ENCODE measurements at places on chromosomes 16 and 17. TPM values are rescaled to one million over a fixed set of nuclear protein-coding genes. Genes with fewer than 3 reads are reported as not detected.

GRCh38 chr16:72508191-72508590 is 336.2 kb upstream of the PMFBP1 start:
- no peak for DNase-seq

- DNase-seq = no peak
These were observed 451.5 kb downstream of the TOX3 start for GRCh38 chr16:52095471-52095870.

- no peak for DNase-seq
These were observed 1024.8 kb upstream of the EEF2KMT start for GRCh38 chr16:6122401-6122800.

DNA sequence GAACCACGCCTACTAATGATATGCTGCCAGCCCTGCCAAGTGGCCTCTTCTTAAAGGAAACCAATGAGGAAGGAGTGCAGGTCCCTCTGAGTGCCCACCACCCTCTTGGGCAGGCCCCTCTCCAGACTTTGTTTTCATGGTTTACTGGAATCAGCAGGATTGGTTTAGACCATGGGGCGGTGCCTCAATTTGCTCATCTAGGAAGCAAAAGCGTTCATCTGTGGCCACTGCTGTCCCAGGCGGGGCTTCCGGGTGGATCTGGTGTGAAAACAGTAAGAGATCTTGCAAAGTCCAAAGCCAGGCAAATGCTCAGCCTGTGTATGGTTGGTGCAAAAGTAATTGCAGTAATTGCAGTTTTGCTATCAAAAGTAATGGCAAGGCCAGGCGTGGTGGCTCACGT is 71.3 kb downstream of the AMFR start:
- DNase-seq = no peak

DNA sequence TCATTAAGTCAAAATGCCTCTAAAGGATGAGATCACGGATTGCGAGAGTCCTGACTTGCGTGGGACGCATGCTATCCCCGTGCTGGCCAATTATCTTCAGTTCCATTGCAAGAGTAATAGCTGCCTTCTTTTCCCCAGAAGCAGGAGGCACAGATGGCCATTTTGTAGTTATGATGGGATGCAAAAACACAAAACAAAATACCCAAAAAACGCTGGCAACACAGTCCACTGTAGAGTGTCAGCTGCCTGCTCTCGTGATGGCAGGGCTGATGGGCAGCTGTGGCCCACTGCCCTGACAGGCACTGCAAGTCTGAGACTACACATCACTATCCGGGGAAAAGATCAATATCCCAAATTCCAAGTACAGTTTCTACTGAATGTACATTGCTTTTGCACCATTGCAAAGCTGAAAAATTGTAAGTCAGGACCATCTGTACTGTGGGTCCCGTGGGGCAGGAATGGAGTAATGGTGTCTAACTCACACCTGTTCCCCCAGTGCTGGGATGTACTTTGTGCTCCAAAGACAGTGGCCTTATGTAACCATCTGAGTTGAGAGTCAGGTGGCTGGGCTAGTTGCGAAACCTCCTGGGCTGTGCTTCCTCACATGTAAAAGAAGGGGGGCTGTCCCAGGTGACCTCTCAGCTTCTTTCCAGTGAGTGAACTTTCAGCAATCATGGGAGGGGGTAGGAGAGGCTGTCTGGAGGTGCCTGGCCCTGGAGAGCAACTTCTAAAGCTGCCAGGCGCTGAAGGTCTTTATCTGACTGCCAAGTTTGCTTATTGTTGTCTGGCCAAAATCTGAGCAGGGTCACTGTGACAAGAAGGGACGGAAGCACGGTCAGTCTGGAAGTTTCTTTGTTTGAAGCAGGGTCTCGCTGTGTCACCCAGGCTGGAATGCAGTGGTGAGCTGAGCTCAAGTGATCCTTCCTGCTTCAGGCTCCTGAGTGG is 4.7 kb downstream of the SLC47A1 start:
- DNase-seq = peak; percentile 69

DNA sequence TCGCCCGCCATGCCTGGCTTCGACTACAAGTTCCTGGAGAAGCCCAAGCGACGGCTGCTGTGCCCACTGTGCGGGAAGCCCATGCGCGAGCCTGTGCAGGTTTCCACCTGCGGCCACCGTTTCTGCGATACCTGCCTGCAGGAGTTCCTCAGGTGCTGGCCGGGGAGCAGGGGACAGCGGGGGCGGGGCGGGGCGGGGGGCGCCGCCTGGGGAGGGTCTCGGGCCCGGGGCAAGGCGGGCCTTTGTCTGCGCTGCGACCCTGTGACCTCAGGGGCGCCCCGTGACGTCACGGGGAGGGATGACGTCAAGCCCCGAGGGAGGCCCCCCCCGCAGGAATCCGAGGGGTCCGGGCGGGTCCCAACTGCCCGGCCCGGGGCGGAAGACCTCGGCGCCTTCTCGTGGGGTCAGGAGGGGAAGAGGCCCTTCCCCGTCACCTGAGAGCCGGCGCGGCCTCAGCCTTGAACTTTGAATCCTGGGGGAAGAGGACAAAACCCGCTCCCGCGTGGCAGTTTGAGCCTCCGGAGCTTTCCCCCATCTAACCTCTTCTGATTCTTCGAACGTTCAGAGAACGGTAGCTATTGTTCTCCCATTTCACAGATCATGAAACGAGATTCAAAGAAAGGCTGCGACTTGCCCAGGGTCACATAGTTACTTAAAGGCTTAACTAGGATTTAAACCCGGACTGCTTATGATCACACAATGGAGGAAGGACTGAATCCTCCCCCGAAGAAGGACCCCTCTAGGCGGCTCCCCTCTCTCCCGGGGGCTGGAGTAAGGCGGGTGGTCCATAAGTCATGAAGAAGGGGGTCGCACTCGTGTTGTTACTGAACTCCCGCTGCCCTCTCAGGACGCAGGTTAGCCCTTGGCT is 527 bp downstream of the TRAF4 start:
- peak; percentile 67 for DNase-seq

GRCh38 chr17:12789481-12790248 is at the start of gene ARHGAP44:
Gene ARHGAP44, plus strand, starts transcription at chr17:12789498. Its CDS starts 341 bp downstream, at chr17:12789839.
- DNase-seq = no peak

DNA sequence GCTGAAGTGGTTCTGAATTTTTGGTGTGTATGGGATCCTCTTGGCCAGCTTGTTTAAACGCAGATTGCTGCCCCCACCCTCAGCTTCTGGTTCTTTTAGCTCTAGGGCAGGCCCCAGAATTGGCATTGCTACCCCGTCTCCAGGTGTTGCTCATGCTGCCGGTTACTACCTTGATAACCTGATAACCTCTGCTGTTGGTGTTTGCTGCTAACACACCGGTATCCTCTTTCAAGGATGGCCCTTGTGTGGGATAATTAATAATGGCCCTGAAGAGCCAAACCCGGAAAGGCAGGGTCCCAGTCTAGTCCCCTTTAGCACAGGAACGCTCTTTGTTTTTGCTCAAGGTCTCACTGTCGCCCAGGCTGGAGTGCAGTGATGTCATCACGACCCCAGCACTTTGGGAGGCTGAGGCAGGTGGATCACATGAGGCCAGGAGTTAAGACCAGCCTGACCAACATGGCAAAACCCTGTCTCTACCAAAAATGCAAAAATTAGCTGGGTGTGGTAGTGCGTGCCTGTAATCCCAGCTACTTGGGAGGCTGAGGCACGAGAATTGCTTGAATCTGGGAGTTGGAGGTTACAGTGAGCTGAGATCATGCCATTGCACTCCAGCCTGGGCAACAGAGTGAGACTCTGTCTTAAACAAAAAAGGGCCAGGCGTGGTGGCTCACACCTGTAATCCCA is 1.3 kb upstream of the ST3GAL2 start:
- DNase-seq = no peak

GRCh38 chr16:86584726-86585721 is 6.7 kb downstream of the FOXL1 start:
- DNase-seq = no peak

- no peak for DNase-seq
These were observed 25.2 kb upstream of the CRISPLD2 start for GRCh38 chr16:84794626-84795025.

DNA sequence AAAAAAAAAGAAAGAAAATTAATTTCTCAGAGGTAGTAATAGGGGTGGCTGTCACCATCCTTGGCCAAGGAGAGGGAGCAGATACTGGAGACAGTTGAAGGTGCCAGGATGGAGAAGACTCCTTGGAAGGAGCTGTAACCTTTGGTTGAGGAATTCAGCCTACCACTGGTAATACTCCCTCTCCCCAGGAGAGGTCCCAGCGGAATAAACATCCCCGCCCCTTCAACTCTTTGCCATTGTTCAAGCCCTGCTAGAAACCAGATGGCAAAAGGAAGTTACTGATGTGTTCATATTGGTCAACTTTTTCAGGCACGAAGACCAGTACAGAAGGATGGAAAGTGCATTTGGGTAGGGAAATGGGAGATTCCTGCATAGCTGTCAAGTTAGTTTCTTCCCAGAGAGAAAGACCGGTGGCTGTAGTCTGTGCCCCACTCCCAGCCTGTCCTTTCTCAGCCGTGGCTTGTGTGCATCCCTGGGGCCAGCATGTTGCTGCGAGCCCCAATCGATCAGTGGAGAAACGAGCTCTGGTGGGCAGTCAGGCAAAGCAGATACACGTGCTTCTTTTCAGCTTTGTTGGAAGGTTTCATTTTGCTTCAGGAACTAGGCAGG is 612.1 kb downstream of the MAF start:
- no peak for DNase-seq

- no peak for DNase-seq
These were observed 14.7 kb upstream of the PABPN1L start for GRCh38 chr16:88881007-88881615.

DNA sequence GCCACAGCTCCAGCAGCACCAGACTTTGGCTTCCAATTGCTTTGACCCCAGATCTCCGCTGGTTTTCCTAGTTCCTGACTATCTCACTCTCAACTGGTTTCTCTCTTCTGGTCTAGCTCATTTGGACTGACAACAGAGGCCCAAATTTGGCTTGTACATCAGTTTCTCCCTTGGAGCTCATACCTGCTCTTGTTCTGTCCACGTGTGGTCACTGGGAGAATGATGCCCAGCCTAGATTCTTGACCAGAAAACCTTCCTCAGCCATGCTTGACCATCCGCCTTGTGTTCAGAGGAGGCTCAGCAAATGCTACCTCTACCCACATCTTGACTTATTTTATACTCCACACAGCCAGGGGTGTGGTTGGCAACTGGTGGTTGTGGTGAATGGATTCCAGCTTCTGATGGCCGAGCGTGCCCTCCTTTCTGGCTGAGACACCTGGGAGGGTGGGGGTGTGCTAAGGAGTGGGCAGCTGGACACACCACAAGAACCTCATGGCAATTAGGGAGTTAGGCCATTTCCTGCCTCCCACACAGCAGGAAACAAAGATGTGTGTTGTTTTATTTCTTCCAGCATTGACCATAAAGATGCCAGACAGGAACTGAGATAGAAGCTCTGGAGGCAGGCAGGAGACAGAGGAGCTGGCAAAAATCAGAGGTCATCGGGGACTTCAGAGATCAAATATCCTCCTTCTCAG is 93.8 kb upstream of the FAM20A start:
- DNase-seq = no peak

- no peak for DNase-seq
These were observed 39.5 kb upstream of the SDK2 start for GRCh38 chr17:73683771-73684170.

- DNase-seq = no peak
These were observed 14.2 kb downstream of the AXIN2 start for GRCh38 chr17:65547253-65547670.

GRCh38 chr16:23801378-23801777 is 34.4 kb upstream of the PRKCB start:
- DNase-seq = peak; percentile 69

DNA sequence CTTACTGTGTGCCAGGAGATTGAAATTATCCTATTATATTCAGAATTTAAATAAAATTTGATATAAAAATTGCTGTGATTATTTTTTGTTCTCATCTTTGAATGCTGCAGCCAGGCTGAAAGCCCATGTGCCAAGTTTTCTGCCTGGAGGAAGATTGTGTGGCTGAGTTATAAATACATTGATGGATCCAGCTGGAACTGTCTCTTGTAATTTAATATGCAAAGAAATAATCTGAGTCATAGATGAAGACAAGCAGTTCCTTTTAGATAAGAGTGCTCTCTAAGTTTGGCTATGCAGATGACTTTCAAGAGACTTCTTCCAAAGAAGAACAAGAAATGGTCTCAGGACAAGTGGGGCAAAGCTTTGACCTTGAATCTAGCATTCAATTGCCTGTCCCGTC is 871.0 kb downstream of the CDH11 start:
- no peak for DNase-seq

GRCh38 chr16:64096689-64097088 is 1025.2 kb downstream of the CDH11 start:
- no peak for DNase-seq

- peak; percentile 87 for DNase-seq
These were observed at the start of gene CAMTA2 for GRCh38 chr17:4986951-4987766. Gene CAMTA2, minus strand, starts transcription at chr17:4987675. Its CDS starts 1,453 bp downstream, at chr17:4986222.

DNA sequence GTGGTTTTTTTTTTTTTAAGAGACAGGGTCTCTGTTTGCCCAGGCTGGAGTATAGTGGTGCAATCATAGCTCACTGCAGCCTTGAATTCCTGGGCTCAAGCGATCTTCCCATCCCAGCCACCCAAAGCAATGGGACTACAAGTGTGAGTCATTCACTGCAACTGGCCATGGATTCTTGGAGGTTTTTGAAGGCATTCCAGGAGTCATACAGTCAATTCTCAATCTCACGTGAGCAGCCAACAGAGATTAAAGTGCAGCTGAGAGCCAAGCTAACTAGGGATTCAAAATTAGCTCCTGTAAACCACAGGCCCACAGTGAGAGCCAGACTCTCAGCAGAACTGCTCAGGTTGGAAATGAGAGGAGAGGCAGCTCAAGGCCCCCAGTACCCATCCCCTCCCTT is 30.2 kb downstream of the XPO6 start:
- no peak for DNase-seq

DNA sequence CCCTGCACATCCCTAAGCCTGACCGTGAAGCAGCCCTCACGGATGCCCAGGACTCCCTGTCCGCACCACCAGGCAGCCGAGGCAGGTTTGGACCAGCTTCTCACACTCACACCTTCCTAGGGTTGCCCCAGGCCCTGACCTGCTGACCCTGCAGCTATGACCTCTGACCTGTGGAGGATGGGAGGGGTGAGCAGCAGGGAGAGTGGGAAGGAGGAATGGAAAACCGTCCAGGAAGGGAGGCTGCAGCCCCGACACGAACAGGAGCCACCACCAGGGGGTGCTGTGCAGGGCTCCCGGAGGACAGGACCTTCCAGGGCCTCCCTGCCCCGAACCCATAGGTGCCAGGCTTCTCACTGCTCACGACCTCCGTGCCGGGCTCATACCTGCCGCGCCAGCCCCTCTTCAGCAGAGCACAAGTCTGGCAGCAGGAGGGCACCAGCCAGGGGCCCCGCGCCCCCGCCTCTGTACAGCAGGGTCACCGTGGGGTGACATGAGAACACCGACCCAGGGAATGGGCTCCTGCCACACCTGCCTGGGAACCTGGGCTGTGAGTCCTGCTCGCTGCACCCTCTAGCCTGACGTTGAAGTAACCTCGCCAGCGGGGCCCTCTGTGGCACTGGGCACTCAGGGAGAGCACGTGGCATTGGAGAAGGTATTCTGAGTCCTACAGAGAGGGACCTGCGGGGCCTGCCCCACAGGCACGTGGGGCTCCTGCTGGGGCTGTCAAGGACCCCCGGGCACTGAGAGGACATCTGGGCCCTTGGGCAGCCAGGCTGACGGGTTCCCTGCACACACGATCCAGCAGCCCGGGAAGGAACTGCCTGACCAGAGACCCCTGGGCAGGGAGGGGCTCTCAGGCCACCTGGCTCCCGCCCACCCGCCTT is 37.6 kb downstream of the CTU2 start:
- peak; percentile 88 for DNase-seq

The ACSM3 gene
- total RNA-seq = 55.6 TPM

The HEXIM1 gene
- total RNA-seq = 13.4 TPM

The PEX12 gene
- total RNA-seq = 2.4 TPM

The TPSG1 gene
- not detected for total RNA-seq

The KCNH6 gene
- total RNA-seq = not detected

The SHBG gene
- total RNA-seq = 3.5 TPM

The OR1A1 gene
- total RNA-seq = not detected

The KRTAP1-3 gene
- not detected for total RNA-seq

All from liver (tissue), 10 donors.